ENCODE measurements at places on chromosomes 11 and 22.

- no peak for DNase-seq
These were observed 7.5 kb downstream of the CFAP68 start for GRCh38 chr11:111886844-111887243.

GRCh38 chr22:49411236-49411635 lies 416.4 kb downstream of the BRD1 start:
- DNase-seq, result no peak

- no peak for DNase-seq
These were observed 1.1 kb downstream of the CBX6 start for GRCh38 chr22:38870791-38871359.

GRCh38 chr11:59560702-59561473 lies 49.5 kb downstream of the OR4D9 start:
- DNase-seq, result peak; percentile 67

DNA sequence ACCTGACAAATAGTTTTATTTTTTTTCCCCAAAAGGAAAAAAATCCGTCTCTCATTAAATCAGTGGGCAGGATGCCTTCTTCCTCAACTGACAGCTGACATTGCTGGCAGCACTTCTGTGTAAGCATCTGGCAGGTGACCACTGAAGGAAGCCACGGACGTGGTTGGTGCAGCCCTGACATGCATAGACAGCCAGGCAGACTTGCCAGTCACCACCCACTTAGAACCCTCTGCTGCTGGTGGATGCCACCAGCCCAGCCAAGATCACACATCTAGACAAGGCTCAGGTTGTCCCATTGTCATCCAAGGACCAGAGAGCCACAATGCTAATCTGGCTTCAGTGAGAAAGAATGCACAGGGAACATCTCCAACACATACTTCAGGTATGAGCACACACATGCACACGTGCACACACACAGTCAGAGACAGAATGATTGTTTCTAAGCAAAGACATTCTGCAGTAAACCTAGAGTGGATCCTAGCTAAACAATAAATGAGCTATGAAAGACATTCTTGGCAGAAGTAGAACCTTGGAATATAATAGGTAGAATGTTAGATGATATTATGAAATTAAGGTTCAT lies 49.8 kb upstream of the BMAL1 start:
- DNase-seq, result no peak
